ENCODE measurements at places on chromosomes 4 and X. TPM values are rescaled to one million over a fixed set of nuclear protein-coding genes. Genes with fewer than 3 reads are reported as not detected.

MAOB gene
- total RNA-seq = not detected

GPC4 gene
- total RNA-seq = 1.4 TPM

SPANXN4 gene
- not detected for total RNA-seq

CLCN4 gene
- total RNA-seq = 2.5 TPM

ZIC3 gene
- total RNA-seq = not detected

PAGE4 gene
- not detected for total RNA-seq

IDH3G gene
- 89.4 TPM for total RNA-seq

ITGB1BP2 gene
- total RNA-seq = 1.4 TPM

PPP4R3C gene
- total RNA-seq = not detected

AREG gene
- 0.54 TPM for total RNA-seq

NAT8L gene
- total RNA-seq = 16.6 TPM

USP26 gene
- total RNA-seq = not detected

PABPC1L2B gene
- not detected for total RNA-seq

RHOXF1 gene
- 0.41 TPM for total RNA-seq

AMBN gene
- not detected for total RNA-seq

DNAAF6 gene
- not detected for total RNA-seq

WDR44 gene
- total RNA-seq = 22.3 TPM

GAB3 gene
- total RNA-seq = 8.2 TPM

MYOZ2 gene
- total RNA-seq = not detected

CCKAR gene
- total RNA-seq = not detected

LONRF3 gene
- 13.1 TPM for total RNA-seq

ART3 gene
- not detected for total RNA-seq

SLC4A4 gene
- total RNA-seq = 0.26 TPM

SH3TC1 gene
- total RNA-seq = 4.5 TPM

FAM241A gene
- total RNA-seq = 0.90 TPM

ARX gene
- 0.15 TPM for total RNA-seq

RTL9 gene
- not detected for total RNA-seq

SRPX gene
- total RNA-seq = 0.23 TPM

SPANXD gene
- not detected for total RNA-seq

UCP1 gene
- not detected for total RNA-seq

TMEM150C gene
- 1.8 TPM for total RNA-seq

PRDM8 gene
- 5.3 TPM for total RNA-seq

TLL1 gene
- total RNA-seq = 0.41 TPM

HHIP gene
- 0.08 TPM for total RNA-seq

OPHN1 gene
- total RNA-seq = 8.8 TPM

ARHGAP36 gene
- not detected for total RNA-seq

C4orf50 gene
- total RNA-seq = under 0.01 TPM

SFRP2 gene
- 0.26 TPM for total RNA-seq

JCHAIN gene
- 0.36 TPM for total RNA-seq

CLIC2 gene
- total RNA-seq = 0.80 TPM

RTL3 gene
- not detected for total RNA-seq

TBC1D14 gene
- total RNA-seq = 36.3 TPM

ZNF81 gene
- 10.7 TPM for total RNA-seq

MAGEB1 gene
- not detected for total RNA-seq

OTC gene
- not detected for total RNA-seq

GRK4 gene
- total RNA-seq = 2.5 TPM

IL9R gene
- total RNA-seq = 0.46 TPM

TRIM60 gene
- total RNA-seq = not detected

RHOXF2B gene
- total RNA-seq = 0.10 TPM

CITED1 gene
- 0.36 TPM for total RNA-seq

AMOT gene
- total RNA-seq = 4.0 TPM

DRD5 gene
- total RNA-seq = not detected

SLC49A3 gene
- total RNA-seq = 0.62 TPM

PRKG2 gene
- 0.59 TPM for total RNA-seq

MAB21L2 gene
- total RNA-seq = not detected

TEC gene
- total RNA-seq = 0.67 TPM

SUPT20HL2 gene
- not detected for total RNA-seq
